Common myeloid progenitor, CD34-positive (primary cell): ENCODE measurements at places on chromosomes 5 and 9.

GRCh38 chr5:10676946-10677345 lies 84.1 kb downstream of the DAP start:
- no peak for DNase-seq

- no peak for DNase-seq
Measured at GRCh38 chr9:81072758-81073157, 616.6 kb downstream of the TLE1 start.

- no peak for DNase-seq
Measured at GRCh38 chr9:134536101-134536900, 105.3 kb upstream of the COL5A1 start.

- DNase-seq: no peak
Measured at GRCh38 chr9:71269859-71270258, 148.4 kb upstream of the TRPM3 start.

GRCh38 chr5:9183992-9184391 lies 361.9 kb downstream of the SEMA5A start:
- no peak for DNase-seq

- peak; percentile 98 for DNase-seq
Measured at GRCh38 chr9:123326662-123327093, 29.3 kb upstream of the CRB2 start.

DNA sequence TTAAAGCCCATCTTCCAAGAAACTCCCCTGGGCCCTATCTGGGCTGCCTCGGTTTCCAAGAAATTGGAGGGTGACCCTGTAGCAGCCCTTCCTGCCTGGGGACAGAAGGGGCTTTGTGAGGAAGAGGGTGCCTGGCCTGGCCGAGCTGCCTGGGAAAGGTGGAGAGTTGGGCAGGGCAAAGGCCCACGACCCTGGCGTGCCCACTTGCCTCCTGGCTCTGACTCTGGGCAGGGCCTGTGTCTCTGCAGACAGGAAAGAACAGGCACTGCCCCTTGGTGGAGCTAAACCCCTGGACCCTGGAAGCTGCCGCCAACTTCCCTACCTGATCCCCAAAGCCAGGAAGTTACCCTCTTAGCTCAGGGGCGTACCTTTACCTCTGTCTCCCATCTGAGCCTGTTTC lies 149.3 kb downstream of the RGS3 start:
- no peak for DNase-seq

DNA sequence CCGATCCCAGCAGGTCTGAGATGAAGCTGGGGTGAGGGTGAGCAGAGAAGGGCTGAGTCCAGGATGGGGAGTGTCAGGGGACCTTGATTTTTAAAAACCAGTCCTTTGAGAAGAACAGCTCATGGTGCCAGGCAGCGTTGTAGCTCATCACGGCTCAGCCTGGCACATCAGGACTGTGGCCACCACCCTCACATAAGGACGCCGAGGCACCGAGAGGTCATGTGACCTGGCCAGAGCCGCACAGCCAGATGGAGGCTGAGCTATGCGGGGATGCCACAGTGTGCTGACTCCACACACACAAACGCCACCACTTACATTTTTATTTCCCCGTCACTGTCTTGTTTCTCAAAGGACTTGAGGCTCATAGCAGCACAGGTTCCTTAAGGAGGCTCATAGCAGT lies 32.9 kb upstream of the CEP72 start:
- DNase-seq: no peak

DNA sequence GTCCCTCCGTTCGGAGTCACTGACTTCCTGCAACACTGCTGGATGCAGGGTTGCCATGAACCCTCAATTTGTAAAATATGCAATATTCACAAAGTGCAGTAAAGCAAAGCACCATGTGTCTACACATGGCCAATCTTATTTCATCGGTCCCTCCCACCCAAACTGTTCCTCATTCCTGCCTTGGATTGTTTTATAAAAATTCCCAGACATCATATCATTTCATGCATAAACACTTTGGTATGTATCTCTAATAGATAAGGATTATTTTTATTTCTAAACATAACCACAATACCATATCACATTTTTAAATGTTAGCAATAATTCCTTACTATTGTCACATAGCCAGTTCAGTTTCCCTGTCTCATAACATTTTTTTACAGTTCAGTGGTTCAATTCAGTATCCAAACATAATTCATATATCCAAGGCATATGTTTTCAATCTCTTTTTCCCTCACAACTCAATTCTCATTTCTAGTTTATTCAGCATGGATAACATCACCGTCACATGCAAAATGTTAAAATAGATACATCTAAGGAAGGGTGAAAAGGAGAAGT lies 82.0 kb upstream of the PCAT7 start:
- no peak for DNase-seq

DNA sequence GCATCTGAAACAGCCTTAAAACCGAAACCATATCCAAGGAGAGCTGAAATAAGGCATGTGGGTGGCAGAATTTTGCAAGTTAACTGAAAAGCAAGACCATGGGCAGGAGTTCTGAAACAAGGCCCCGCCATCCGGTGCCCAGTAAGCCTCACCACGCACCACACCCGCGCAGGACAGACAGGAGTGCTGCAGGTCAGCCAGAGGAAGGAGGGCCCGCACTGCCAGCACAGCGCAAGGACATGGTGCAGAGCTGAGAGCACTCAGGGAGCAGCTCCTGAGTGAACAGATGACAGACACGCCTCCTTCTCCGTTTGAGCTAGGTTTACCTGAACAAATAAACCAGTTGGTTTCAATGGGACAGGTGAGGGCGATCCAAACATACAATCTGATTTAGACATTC lies 16.5 kb upstream of the ISCA1 start:
- no peak for DNase-seq

DNA sequence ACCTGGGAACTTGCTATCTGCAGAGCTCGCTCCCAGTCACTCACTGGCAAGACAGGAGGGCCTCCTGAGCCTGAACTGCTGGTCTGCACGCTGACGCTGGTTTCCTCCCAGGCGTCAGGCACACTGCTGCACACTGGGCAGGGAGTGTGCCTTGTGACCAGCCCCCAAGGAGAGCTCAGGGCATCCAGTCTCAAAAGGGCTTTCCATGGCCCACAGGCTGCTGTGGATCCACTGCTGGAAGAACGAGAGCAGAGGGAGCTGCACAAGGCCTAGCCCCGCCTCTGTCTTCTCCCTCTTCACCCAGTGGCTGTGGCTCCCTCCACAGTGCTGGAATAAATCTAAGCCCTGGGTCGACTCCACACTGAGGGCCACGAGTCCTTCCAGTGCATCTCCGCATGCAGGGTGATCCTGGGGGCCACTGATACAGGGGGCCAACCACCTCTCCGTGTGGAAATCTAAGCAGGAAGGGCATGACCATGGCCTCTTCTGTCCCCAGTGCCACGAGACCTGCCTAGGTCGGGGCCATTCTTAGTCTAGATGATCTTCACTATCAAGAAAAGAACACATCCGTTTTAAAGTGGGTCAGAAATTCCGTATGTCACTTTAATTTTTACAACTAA lies 93.6 kb downstream of the CAMSAP1 start:
- DNase-seq: no peak

GRCh38 chr5:140348104-140348503 lies 1.7 kb upstream of the HBEGF start:
- no peak for DNase-seq

DNA sequence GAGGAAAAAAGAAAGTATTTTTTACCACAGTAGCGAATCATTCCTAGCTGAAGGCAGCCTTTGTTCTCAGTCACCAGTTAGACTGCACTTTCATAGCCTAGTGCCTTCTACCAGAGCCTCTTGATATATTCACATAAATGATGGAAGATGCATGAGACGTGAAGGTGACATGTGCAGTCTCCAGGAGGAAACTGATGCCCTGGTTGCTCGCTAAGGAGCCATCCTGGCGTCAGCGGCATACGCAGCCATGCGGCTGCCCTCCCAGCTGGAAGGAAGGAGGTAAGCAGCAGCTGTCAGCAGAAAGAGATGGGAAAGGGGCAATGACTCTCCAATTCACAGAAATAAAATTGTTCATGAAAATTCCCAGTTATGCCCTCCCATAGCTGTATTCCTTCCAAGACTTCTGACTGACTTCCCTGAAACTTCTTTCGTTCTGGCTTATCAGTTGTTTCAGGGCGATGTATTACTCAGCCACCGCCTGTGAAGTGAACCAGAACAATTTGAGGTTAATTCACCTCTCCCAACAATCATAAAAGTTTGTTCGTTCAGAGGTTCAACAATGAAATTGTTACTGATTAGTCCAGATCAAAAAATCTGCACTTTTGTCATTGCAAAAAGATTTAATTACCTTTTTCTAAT lies 331.2 kb downstream of the NR2F1-AS1 start:
- no peak for DNase-seq

GRCh38 chr5:72172786-72173185 lies 65.5 kb downstream of the MAP1B start:
- no peak for DNase-seq

DNA sequence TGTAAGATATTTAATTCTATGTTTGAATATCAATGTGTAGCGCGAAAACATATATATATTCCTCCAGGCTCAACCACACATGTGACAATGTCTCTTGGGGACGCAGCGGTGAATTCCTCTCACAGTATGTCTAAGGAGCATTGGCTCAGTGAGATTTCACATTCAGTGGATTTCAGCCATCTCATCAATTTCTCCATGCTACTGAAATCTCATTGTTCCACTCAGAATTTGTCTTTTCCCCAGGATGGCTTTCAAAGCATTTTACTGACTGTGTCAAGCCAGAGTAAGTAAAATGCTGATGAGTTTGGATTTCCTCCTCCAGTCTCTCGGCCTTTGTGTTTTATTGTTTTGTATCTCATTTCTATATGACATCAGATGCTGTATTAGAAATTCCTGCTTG lies 1.3 kb upstream of the OR1J1 start:
- DNase-seq: no peak

GRCh38 chr9:113522858-113523257 lies 59.3 kb downstream of the RGS3 start:
- no peak for DNase-seq

DNA sequence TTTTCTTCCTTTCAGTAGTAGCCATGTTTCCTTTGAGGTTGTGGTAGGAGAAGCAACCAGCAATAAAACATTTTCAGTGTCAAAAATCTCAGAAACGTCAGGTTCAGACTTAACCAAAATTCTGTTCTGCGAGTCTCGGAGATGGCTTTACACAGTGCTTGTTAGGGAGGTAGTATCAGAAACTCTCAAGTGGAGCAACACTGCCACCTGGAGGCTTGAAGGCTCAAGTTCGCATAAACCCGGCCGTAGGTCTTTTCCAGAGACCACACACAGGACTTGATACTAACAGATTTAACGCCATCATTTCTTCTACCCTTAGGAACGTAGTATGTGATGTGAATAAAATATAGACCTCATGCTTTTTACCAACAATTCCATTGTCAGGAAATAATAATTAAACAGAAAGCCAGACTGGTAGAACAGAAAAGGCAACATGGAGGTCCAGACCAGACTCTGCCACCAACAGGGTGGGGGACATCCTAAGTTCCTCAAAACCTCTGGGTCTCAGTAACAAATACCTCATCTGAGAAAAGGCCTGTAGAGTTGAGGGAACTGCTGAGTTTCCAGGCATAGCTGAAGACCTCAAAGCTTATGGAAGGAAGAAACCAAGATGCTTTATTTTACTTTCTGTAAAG lies 8.5 kb downstream of the PTGER4 start:
- DNase-seq: peak; percentile 96

- DNase-seq: peak; percentile 82
Measured at GRCh38 chr9:124941679-124942561, 1.0 kb upstream of the GOLGA1 start.

DNA sequence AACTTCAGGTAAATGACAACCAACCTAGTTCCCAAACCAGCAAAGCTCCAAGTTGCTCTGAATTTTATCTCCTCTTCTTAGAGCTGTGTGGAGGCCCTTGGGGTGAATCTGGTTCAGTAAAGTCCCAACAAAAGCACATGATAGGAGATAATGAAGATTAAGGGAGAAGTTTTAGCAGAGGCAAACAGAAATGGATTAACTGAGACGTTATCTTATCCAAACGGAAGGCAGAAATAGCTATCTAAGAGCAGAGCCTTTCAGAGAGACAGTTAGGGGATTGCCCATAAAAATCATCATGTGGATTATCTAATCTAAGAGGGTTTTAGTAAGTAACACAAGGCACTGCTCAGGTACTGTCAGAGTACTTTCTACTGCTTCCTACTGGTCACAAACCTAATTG lies 183.9 kb upstream of the ZNF618 start:
- DNase-seq: no peak

DNA sequence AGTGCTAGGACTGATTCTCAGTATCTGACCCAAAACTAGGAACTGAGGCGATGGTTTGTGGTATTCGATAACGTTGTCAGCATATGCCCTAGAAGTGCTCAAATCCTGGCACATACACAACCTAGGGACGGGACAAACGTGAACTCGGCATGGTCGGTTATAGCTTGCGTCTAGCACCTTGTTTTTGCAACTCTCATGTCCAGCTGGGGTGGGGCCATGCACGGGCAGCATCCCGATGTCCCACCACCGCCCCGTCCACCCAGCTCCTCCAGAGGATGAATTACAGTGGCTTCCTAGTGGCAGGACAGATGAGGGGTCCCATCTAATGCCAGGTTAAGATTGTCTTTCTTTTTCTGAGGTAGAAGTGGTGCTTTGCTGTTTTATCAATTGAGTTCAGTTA lies 31.6 kb downstream of the PROP1 start:
- DNase-seq: no peak

- DNase-seq: no peak
Measured at GRCh38 chr9:123926941-123927340, 3.0 kb downstream of the DENND1A start.

DNA sequence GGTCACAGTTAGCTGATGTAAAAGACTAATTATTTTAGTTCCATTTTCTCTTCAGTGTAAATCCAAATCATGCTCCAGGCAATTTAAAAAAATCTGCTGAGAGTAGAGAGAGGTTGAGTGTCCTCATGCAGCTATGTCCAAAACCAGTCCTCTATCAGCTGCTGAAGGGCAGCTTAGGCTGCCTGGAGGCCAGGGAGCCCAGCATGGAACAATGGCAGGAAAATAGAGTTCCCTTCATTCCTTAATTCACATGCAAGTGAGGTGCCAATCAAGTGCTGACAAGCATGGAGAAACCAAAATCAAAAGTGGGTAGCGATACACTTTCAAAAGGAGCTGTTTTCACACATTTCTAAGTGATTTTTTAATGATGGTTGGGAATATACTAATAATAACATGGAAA lies 78.3 kb upstream of the POU5F2 start:
- DNase-seq: no peak

GRCh38 chr5:11890777-11891176 lies 13.5 kb downstream of the CTNND2 start:
- DNase-seq: no peak

GRCh38 chr5:140785905-140786686 lies at the start of gene PCDHA1:
TSS of gene PCDHA1 (plus strand) at chr5:140786140.
- DNase-seq: peak; percentile 7

DNA sequence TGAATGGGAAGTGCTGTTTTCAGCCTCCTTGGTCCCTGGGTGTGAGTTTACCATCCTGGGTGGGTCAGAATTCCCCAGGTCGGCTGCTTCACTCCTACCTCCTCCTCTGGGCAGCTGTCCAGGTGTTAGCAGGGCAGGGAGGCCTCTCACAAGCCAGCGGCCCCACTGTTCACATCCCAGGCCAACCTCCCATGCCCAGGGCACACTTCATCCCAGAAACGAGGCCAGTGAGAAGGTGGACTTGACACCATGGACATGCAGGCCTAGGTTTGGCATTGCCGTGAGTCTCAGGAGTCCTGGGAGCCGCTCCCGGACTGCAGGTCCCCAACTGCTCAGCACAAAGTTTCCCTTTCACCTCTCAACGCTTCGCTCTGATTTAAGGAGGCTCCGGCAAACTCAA lies 229.6 kb upstream of the IRX2 start:
- no peak for DNase-seq

GRCh38 chr5:139644646-139645429 lies 3.3 kb upstream of the CXXC5 start:
- no peak for DNase-seq
